NCI-H2029 (cell line): ENCODE measurements at places on chromosomes 2 and 18.

GRCh38 chr2:128753321-128753720 is 434.7 kb upstream of the HS6ST1 start:
- DNase-seq, result no peak

DNA sequence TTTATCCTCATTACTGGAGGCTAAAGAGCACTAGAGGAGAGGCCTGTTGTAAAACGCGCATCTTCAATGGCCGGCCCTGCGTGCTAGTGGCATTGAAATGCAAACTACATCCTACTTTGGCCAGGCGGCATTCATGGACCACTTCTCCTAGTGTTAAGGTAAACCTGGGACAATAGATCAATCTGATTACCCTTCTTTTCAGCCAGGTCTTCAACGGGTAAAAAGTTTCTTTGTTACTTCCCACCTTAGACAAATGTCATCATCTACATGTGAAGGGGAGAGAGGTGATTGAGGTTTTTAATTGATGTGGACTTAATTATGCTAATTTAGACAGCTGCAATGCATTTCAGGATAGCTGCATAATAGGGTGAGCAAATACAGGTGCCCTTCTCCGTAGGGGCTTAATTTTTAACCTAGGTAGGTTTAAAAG is 628.0 kb downstream of the ZEB2 start:
- no peak for DNase-seq

DNA sequence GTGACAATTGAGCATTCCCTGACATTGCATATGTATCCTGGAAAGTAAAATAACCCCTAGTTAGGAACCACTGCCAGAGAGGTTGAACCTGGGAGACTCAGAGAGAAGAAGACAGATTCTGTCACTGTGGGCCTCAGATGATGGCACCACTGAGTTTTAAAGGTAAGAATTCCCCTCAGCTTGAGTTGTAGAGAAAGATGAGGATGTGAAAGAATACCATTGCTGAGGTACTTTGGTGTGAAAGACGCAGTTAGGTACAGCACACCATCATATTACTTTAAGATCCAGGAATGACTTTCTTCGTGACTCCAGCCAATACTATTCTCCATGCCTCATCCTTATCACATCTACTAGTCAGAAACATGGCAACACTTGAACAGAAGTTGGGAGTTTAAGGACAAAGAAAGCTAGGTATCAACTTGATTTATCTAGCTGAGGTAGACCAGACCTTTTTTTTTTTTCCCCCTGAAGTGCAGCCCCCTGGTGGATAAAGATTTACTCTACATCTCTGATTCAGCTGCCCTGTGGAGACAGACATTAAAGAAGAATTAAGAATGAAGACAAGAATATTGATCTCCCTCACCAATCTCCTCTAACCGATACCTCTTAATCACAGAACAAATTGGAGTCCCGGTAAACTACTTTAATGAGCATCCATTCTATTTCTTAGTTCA is 630.5 kb upstream of the FANCL start:
- no peak for DNase-seq

DNA sequence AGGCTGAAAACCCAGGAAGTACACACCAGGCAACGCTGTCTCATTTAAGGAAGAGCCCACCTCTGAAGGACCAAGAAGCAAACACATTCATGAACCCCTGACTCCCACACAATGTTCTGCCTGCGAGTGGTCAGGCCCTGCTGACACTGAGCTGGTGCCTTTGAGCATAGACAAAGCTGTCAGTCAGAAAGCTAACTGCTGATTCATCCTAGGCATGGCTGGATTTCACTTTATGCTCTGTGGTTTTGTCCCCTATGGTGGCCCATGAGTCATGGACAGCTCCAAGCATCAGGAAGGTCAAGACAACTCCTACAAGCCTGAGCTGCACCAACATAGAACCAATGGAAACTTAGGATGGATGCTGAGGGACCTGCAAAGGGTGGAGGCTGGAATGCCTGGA is 78.9 kb downstream of the UXS1 start:
- DNase-seq, result no peak

DNA sequence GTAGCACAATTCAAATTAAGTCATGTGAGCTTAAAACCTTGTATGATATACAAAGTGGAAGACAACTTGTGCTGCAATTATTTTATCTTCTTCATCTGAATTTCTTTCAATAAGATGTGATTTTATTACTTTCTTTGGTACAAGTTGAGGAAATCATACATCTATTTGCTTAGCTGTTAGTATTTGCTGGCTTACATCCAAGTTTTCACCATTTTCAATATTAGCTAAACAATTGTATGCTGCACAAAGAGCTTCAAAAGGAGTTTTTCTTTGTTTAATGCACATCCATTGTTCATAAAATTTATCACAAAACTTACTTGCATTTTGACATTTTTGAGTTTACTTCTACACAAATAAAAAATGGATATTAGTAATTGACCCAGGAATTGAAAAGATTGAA is 40.9 kb downstream of the SCN9A start:
- no peak for DNase-seq

DNA sequence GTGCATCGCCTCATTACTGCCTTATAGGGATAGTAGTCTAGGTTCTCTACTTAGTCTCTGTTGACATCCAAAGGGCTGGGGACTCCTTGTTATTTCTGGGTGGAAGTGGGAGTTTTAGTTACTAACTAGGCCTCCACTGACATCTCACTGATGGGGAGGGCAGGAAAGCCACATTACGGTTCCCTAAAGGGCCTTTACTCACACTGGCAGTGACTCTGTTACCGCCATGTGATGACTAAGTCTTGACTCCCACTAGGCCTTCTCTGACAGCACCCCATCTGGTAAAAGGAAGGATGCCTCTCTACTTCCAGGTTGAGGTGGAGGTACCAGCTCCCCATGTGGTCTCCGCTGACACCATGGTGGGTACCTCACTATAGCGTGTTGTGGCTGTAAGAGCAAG is 14.0 kb upstream of the BCL2L11 start:
- no peak for DNase-seq

GRCh38 chr2:240469239-240469636 is 33.8 kb downstream of the GPC1 start:
- no peak for DNase-seq

GRCh38 chr2:101466426-101466825 is 8.5 kb downstream of the RFX8 start:
- DNase-seq, result peak; percentile 63

DNA sequence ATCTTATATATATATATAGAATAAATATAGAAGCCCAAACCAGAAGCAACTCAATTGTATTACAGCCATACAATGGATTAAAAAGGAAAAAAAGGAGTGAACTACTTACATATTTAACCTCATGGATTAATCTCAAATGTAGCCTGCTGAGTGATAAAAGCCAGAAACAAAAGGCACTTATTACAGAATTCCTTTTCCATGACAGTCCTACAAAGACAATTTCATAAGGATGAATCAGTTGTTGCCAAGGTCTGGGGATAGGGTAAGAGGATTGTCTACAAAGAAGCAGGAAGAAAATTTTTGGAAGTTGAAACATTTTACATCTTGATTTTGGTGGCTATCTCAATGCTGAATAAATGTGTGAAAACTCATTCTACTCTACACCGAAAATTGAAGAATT is 103.9 kb upstream of the DCC start:
- no peak for DNase-seq

- DNase-seq, result no peak
Observed at GRCh38 chr2:158046121-158046880, 55.4 kb upstream of the UPP2 start.

- no peak for DNase-seq
Observed at GRCh38 chr2:44566059-44566458, 204.3 kb downstream of the CAMKMT start.

- peak; percentile 47 for DNase-seq
Observed at GRCh38 chr18:48036226-48036625, 105.8 kb upstream of the SMAD2 start.

DNA sequence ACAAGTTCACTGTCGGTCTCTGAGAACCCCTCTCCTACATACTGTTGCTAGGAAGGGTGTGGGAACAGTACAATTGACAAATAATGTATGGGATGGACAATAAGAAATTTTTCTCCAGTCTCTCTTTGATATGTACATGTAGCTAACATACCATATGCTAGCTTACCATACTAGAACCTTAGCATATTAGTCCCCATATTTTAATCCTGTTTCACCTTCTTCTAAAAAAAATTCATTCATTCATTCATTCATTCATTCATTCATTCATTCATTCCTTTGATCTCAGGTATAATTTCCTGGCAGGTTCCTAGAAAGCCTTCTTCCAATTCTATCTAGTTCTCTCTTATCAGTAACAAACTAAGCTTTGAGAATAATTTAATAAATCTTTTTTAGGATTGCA is 62.2 kb downstream of the TTC21B start:
- no peak for DNase-seq

GRCh38 chr2:55123851-55124269 is 73.6 kb upstream of the RTN4 start:
- no peak for DNase-seq

DNA sequence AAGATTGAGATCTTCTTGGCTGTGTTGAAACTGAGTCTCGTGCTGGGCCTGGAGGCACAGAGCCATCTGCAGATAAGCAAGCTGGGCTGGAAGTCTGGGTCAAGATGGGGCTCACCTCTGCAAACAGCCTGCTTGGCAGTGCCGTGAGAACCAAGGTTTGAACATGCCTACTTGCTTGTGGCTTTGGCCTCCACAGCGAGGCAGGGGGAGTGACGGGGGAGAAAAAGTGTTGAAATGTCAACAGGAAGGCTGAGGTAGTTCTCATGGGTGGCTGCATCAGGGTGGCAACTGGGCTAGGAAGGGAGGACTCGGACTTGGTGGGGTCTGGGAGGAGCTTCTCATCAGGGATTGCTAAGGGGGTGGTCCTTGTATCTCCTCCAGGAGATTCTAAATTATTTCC is 99.7 kb downstream of the THNSL2 start:
- DNase-seq, result no peak

DNA sequence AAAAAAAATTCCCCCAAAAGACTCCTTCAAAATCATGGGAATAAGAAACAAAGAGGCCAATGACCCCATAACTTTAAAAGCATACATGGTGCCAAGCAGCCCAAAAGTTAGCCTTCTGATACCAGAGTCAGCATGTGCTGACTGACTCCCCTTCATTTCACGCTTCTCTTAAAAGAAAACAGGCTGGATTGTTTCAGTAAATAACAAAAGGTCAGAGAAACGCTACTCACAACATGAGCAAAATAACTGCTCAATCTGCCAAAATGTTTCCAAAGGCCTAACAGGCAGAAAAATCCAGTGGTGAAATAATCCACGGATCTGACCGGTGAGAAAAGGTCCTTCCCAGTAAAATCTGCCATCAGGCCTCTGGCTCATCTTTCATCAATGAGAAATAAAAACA is 71.6 kb downstream of the BCL2 start:
- DNase-seq, result no peak

GRCh38 chr18:23311351-23312121 is 141.6 kb upstream of the RIOK3 start:
- no peak for DNase-seq

DNA sequence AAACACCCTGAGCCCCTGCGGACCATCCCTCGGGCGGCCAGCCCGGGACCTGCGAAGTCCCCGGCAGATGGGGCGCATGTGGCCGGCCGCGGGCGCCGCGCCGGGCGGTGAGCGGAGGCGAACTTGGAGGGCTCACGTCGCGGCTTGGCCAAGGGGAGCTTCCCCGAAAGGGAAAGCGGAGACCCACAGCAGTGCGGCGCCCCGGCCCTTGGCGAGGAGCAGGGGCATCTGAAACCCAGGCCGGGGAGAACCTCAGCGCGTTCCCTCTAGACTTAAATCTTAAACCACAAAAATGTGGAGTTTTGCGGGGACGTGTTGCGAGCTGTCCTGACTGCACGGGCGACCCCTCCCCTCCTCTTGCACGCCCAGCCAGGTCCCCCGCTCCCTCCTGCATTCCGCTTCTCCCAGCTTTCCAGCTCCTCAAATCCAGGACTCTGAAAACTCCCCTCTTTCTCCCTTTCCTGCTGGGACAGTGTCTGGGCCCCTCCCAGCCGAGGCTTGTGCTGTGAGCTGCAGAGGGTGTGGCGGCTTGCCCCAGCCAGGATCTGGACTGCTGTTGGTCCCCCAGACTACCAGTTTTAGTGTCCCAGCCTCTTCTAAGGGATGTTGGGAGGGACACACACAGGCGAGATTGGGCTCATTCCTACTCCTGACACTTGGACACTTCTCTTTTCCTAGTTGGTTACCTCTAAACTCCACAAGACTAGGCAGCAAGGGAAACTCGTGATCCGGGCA is 1.3 kb downstream of the FMNL2 start:
- no peak for DNase-seq

DNA sequence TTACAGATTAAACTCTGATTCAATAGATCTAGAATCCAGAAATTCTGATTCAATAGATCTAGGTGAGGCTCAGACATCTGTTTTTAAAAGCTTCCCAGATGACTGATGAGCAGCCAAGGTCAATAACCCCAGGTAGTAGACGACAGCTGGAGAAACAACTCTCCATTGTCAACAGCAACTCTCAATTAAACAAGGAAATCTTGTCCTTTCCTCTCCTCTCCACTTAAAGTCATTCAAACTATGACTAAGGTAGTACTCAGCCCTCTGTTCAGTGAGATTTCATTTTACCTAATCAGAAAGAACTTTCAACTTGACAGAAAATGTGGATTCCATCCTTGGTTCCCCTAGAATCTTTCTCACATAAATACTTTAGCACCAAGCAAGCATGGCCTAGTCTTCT is 94.6 kb upstream of the SCG2 start:
- peak; percentile 51 for DNase-seq

GRCh38 chr18:35582899-35583558 is 1.5 kb downstream of the GALNT1 start:
- peak; percentile 54 for DNase-seq

DNA sequence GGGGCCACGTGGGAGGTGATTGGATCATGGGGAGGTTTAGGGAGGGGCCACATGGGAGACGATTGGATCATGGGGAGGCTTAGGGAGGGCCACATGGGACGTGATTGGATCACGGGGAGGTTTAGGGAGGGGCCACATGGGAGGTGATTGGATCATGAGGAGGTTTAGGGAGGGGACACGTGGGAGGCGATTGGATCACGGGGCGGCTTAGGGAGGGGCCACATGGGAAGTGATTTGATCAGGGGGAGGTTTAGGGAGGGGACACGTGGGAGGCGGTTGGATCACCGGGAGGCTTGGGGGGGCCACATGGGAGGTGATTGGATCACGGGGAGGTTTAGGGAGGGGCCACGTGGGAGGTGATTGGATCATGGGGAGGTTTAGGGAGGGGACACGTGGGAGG is 22.5 kb upstream of the SALL3 start:
- no peak for DNase-seq
